Central memory CD4-positive, alpha-beta T cell (primary cell): ENCODE measurements at places on chromosomes 1 and 21.

- no peak for DNase-seq
Observed at GRCh38 chr1:106964495-106964894, 92.0 kb upstream of the PRMT6 start.

DNA sequence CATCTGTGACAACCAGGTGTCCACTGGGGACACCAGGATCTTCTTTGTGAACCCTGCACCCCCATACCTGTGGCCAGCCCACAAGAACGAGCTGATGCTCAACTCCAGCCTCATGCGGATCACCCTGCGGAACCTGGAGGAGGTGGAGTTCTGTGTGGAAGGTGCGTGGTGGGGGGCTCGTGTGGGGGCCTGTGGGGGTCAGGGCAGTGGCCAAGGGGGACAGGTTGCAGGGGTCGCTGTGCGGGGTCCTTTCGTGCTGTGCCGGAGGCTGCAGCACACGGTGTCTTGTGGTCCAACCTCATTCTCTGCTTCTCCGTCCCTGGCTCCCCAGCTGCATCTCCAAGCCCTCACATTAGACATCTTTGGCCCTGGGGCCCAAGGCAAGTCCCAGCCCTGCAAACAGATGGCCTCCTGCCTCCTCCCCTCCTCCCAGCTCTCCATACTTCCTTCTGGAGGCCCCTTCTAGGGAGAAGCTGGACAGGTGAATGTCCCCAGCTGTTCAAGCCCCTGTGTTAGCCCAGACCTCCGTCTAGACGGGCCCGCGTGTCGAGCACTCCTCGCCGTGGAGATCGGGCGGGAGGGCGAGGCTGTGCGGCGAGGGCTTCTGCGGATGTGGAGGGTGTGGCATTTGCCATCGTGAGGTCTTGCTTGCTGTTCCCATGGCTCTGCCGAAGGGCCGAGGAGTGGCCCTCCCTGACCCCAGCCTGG is 2.5 kb downstream of the AGRN start:
- no peak for DNase-seq

DNA sequence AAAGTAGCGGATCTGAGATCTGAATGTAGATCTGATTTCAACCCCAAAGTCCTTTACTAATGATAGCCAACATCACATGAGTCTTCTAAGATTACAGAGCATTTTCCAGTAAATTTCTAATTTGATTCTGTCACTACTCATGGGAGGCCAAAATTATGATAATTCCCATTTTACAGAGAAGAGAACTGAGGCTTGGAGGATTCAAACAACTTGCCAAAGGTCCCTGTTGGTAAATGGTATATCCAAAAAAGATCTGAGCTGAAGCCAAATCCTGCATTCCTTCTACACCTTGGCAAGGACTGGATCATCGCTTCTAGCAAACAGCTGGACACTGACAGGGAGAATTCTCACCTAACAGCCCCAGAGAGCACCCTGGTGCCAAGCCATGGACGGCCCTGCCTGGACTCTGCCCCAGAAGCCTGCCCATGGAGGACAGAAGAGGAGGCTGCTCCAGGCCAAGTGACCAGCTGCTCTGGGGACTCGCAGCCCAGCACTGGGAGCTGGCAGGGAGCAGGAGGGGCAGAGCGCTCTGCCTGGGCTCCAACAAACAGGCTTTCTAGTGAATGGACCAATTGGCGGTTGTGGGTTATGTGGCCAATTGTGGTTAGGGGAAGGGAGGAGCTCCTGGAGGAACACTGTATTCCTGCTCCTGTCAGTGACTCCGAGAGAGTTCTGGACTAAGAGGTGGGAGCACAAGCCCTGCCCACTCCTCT is 6.4 kb upstream of the CSF1 start:
- DNase-seq: no peak

GRCh38 chr21:42441963-42442362 is 38.3 kb downstream of the UBASH3A start:
- no peak for DNase-seq

- no peak for DNase-seq
Observed at GRCh38 chr1:224339442-224340033, 9.6 kb upstream of the NVL start.

DNA sequence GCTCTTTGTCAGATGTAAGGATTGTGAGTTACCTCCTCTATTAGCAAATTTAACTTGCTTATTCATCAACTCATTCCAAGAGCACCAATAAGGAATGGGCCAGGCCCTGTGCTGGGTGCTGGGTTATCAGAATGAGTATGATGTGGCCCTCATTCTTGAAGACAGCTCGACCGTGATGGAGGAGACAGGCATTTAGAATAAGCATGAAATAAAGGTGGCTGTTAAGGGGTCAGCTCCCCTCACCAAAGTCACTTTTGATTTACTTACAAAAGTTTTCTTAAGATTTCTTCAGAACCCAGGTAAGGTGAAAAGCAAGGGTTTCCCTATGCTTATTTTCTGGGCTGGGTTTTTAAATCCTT is 15.3 kb upstream of the PADI1 start:
- no peak for DNase-seq

- DNase-seq: no peak
Observed at GRCh38 chr1:238346340-238346739, 455.6 kb upstream of the ZP4 start.

- no peak for DNase-seq
Observed at GRCh38 chr1:59107516-59107915, 189.4 kb upstream of the FGGY start.

DNA sequence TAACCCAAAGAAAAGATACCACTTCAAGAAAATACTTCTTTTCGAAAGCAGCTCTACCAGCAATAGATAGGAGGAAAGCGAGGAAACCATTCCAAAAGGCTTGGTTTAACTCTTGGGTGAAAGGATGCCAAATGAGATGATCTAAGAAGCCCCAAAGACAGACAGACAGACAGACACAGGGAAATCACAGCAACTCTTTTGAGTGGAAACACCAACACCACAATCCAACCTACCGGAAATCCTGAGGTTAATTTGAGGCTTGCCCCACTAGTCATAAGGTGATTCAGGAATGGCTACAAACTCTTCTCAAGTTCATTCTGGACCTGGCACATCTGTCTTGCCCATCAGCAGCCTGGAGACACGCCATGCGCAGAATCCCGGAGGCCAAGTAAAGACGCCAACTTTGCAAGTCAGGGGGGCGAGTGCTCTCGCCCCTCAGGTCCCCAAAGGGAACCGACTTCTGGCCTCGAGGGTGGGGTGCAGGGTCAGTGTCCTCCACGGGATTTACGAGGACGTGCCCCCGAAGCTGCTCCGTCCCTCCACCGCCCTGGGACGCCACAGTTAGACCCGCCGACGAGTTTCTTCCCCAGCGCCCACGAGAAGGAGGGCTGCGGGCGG is 778 bp downstream of the EVI5 start:
- peak; percentile 58 for DNase-seq

- no peak for DNase-seq
Observed at GRCh38 chr1:56837244-56837939, 17.2 kb upstream of the C8A start.

GRCh38 chr1:76073481-76073880 is 1.1 kb upstream of the ST6GALNAC3 start:
- DNase-seq: no peak

- DNase-seq: no peak
Observed at GRCh38 chr1:108049178-108049819, 84.3 kb upstream of the VAV3 start.

- peak; percentile 4 for DNase-seq
Observed at GRCh38 chr1:213244664-213245091, 193.6 kb downstream of the RPS6KC1 start.

DNA sequence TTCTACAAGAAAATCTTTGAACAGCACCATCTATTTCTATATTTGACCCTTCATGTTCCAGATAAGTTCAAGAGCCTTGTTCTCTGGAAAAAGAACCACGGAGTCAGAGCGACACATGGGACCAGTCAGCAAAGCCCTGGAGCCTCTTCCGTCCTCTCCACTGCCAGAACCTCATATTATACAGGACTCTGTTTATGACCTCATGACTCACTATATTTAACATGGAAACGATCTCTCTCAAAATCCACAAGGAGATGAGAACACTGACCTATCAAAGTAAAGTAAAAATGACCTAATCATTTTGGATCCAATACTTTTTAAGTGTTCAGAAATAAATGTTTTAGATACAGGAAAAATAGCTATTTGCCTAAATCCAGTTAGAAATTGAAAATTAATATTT is 124.6 kb upstream of the KRTAP19-8 start:
- DNase-seq: no peak

DNA sequence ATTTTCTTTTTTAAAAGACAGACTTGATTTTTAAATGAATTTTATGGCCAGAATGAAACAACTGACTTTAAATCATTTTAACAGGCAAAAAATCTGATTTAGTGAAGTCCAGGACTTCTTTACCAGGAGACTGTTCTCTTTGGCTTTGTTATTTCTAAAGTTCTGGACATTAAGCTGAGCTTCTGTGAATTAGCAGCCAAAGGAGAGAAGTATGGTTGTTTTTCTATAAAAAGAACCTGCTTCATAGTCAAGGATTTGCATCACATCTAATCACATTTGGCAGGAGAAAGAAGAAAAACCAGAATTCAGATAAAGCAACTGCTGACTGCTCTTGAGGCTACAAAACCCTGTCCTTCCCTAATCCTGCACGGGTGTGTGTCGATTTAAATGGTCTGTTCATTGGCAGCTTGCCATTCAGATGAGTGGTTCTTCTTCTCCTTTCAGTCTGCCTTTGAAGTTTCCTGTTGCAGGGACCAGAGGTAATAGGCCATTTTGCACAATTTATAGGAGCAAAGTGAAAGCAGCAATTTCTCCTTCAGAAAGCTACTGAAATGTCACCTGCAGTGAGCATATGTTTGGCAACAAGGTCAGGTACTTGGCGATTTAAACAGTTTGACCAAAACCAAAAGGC is 215.4 kb downstream of the OLFM3 start:
- DNase-seq: no peak

- no peak for DNase-seq
Observed at GRCh38 chr1:112672842-112673241, 1.6 kb upstream of the MOV10 start.

DNA sequence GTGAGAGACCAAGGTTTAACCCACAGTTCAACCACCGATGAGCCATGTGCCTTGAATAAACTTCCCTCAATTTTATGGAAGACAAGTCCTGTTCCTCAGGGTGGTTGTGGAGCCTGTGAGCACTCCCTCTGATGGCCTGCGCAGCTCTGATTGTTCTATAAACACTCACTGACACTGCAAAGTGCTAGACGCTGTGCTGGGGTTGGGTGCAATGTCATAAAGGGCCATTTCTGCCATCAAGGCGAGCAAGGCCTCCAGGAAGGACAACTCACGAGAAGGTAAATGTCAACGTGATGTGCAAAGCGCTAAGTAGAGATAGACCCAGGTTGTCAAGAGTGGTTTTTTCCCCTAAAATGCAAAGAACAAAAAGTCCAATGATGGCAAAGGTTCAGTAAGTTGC is 75.7 kb upstream of the SYT6 start:
- DNase-seq: no peak

DNA sequence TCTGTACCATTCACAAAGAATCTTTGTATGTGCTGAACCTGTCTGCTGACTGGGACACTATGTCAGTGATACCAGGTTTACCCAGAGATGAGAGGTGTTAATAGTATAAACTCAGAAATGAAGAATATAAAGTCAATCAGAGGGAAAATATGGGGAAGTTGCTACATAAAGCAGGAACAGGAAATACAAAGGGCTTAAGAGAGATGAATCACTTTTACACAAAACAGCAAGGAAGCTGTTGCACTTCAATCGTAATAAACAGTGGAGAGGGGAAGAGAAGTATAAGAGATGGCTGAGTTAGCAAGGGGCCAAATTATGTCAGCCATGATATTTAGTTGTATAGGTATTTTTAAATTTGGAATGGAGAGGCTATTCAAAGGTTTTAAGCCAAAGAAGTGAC is 890.2 kb upstream of the NCAM2 start:
- DNase-seq: no peak

GRCh38 chr1:31505911-31506497 is 70.3 kb upstream of the TINAGL1 start:
- DNase-seq: no peak

DNA sequence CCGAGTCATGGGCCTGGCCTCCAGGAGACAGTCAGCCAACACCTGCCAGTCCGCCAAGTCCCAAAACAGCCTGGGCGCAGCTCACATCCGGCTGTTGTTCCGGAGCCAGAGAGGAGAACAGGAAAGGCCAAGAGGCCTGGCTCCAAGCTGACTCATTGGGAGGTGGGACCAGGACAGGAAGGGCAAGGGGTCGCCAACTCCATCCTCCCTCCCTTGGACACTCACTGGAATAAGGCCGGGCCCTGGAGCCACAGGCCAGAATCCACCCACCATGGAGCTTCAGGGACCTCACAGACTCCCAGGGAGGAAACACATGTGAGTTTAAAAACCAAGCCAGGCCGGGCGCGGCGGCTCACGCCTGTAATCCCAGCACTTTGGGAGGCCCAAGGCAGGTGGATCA is 25.1 kb upstream of the CLIC4 start:
- DNase-seq: no peak

DNA sequence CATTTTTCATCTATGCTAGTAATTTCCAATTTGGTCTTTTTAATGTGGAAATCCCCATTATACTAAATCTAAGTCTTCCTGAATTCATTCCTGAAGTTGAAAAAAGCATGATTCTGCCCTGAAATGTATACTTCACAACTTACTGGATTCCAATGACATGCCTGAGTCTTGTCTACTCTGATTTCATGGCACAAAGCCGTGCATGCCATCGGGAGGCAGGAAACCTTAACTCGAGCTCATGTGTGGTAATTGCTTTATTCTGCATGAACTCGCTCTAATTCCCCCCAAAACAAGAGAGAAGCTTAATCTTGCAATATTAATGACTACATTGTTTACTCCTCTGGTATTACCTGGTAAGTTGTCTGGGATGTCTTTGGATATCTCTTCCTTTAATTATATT is 39.6 kb upstream of the PBX1 start:
- no peak for DNase-seq

GRCh38 chr1:217211486-217211885 is 419.4 kb downstream of the GPATCH2 start:
- no peak for DNase-seq

- DNase-seq: no peak
Observed at GRCh38 chr1:20711285-20712214, 6.3 kb downstream of the KIF17 start.
